Progenitor cell of endocrine pancreas (in vitro differentiated cells): ENCODE measurements at places on chromosomes 7 and 10. TPM values are rescaled to one million over a fixed set of nuclear protein-coding genes. Genes with fewer than 3 reads are reported as not detected.

NEUROG3 gene
- total RNA-seq: 7.2 and 7.3 TPM in 2 replicates

ANXA8L1 gene
- not detected in 2 replicates for total RNA-seq

WNT2 gene
- 0.33 and 0.46 TPM in 2 replicates for total RNA-seq

FAM25G gene
- not detected in 2 replicates for total RNA-seq

HKDC1 gene
- 4.1 and 6.2 TPM in 2 replicates for total RNA-seq

MMD2 gene
- total RNA-seq: not detected in 2 replicates

CCL26 gene
- total RNA-seq: not detected in 2 replicates

IL2RA gene
- total RNA-seq: not detected in 2 replicates

ZNF736 gene
- total RNA-seq: not detected in 2 replicates

PHKG1 gene
- total RNA-seq: 0.27 and 1.2 TPM in 2 replicates

ANKRD2 gene
- total RNA-seq: not detected in 2 replicates

CREB5 gene
- 4.6 and 5.4 TPM in 2 replicates for total RNA-seq

TNRC18 gene
- total RNA-seq: 190 and 197 TPM in 2 replicates

ANAPC16 gene
- total RNA-seq: 85.3 and 85.9 TPM in 2 replicates

DYNC1I1 gene
- total RNA-seq: 1.6 and 2.6 TPM in 2 replicates

PAPSS2 gene
- 7.3 and 7.5 TPM in 2 replicates for total RNA-seq

OR6B1 gene
- total RNA-seq: not detected in 2 replicates

NRG3 gene
- total RNA-seq: 29.5 and 32.2 TPM in 2 replicates

RNF133 gene
- not detected in 2 replicates for total RNA-seq

GJD4 gene
- 0.24 TPM in 1 of 2 replicates, not detected in the other for total RNA-seq

RBAK gene
- total RNA-seq: 20.0 and 21.3 TPM in 2 replicates

ATP6V0A4 gene
- 0.50 and 0.89 TPM in 2 replicates for total RNA-seq

ETV1 gene
- total RNA-seq: 25.2 and 27.3 TPM in 2 replicates

HSPB1 gene
- 111 and 118 TPM in 2 replicates for total RNA-seq

OR2A7 gene
- total RNA-seq: 8.0 and 9.3 TPM in 2 replicates

NUTM2A gene
- 2.9 and 4.3 TPM in 2 replicates for total RNA-seq

FAM13C gene
- total RNA-seq: 5.9 and 6.4 TPM in 2 replicates

CTTNBP2 gene
- 9.5 and 14.0 TPM in 2 replicates for total RNA-seq

ZNF503 gene
- 31.7 and 33.7 TPM in 2 replicates for total RNA-seq

SERPINE1 gene
- total RNA-seq: 0.11 and 0.14 TPM in 2 replicates

SFXN2 gene
- total RNA-seq: 33.9 and 34.2 TPM in 2 replicates

TAS2R41 gene
- total RNA-seq: not detected in 2 replicates

SLC39A12 gene
- total RNA-seq: not detected in 2 replicates

LRRTM3 gene
- total RNA-seq: not detected in 2 replicates

POM121 gene
- total RNA-seq: 53.2 and 53.6 TPM in 2 replicates

TRPV6 gene
- total RNA-seq: 5.7 and 6.2 TPM in 2 replicates

GHRHR gene
- not detected in 2 replicates for total RNA-seq

GRID1 gene
- total RNA-seq: 0.22 and 0.42 TPM in 2 replicates

DNAH11 gene
- 1.0 and 1.6 TPM in 2 replicates for total RNA-seq

NODAL gene
- total RNA-seq: not detected in 2 replicates
